Heart left ventricle (tissue), 16 donors: ENCODE measurements at places on chromosomes 13 and 19. TPM values are rescaled to one million over a fixed set of nuclear protein-coding genes. Genes with fewer than 3 reads are reported as not detected.

DNA sequence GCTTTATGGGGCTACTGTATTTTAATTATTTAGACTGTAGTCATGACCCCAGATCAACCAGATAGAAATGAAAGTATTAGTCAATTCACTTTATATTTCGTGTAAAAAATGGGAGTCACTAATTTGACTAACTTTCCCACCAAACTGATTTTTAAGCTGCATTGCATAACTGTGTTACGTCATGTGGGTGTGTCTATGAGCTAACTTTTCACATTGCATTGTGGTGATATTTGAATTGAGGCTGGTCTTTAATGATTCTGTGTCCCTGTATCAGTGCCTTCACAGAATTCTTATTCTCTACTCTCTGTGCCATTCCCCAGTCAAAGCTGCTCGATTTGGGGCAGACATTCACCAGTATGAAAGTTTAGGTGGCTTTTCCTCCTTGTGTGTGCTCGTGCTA lies 172.7 kb upstream of the MAB21L1 start:
- H3K4me1 ChIP-seq, result peaks cover 6% of the 10 kb centered on the region
- no peak overlapping the region for H3K4me3 ChIP-seq
- no peaks in the 10 kb centered on the region for H3K27me3 ChIP-seq
- no peak overlapping the region for H3K27ac ChIP-seq
- H3K36me3 ChIP-seq, result no peaks in the 10 kb centered on the region

The COL4A2 gene
- total RNA-seq, result 146 TPM

The TINCR gene
- 0.41 TPM for total RNA-seq

DNA sequence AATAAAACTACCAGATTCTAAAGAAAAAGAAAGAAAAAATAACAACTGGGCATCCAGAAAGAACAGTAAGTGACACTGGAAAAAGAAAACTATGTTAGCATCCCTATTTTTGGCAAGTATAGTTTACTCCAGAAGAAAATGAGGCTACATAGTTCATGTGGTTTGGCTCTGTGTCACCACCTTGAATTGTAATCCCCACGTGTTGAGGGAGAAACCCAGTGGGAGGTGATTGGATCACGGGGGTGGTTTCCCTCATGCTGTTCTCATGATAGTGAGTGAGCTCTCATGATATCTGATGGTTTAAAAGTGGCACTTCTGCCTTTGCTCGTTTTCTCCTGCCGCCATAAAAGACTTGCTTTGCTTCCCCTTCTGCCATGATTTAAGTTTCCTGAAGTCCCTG lies 76.9 kb downstream of the ITGBL1 start:
- no peak overlapping the region for H3K4me3 ChIP-seq
- no peak for DNase-seq
- no peaks in the 10 kb centered on the region for H3K4me1 ChIP-seq

DNA sequence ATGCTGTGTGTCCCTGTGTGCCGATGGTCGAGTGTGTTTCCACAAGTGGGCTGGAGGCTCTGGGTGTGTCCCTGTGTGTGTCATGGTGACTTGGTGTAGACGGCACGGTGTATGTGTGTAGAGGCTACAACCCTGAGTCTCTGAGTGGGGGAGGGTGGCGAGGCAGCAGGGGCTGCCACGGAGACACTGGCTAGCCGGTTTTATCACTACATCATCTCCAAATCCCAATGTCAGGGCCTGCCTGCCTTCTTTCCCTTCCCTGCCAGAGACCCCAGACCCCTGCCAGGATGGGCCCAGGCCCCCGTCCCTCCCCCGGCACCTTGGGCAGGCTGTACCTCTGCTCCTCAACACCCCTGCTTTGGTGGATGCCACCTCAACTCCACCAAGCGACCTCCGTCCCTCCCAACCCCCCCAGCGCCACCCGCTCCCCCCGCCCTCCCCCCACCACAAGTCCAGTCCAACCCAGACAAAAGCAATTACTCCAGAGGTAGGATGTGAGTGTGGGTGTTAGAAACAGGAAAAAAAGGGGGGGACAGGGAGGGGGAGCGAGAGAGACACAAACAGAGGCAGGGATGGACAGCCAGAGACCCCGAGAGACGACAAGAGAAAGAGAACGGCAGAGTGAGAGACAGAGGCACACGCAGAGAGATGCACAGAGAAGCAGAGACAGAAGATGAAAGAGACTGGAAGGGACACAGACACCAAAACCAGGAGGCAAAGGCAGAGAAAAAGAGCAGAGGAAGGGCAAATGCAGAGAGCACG lies 21.6 kb upstream of the POU2F2 start:
- no peak for DNase-seq
- H3K4me3 ChIP-seq, result no peak overlapping the region
- no peaks in the 10 kb centered on the region for H3K36me3 ChIP-seq
- H3K27ac ChIP-seq, result no peak overlapping the region
